Stimulated activated CD8-positive, alpha-beta memory T cell treated with anti-CD3 and anti-CD28 coated beads, Interleukin-15, amount 100 ng/mL, for 4 hours (primary cell): ENCODE measurements at places on chromosomes 12 and 14.

GRCh38 chr12:55226523-55226922 lies 5.7 kb downstream of the OR10A7 start:
- no peak for DNase-seq

DNA sequence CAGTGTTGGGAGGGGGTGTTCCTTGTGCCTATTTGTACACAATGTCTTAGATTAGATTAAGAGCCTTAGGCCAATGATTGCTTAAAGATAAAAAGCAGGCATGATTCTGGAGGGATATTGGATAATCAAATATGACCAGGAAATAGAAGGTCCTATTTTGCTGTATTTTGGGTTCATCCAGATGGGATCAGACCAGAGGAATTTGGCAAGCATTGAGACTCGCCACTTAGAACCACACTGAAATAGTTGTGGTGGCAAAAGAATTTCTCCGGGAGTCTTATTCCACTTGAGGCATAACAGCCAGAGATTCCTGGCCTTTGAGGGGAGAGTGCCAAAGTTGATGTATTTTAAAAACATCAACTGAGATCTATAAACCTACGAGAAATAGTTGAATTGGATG lies 327.2 kb downstream of the RAD51B start:
- no peak for DNase-seq

GRCh38 chr12:106288494-106289195 lies 13.9 kb upstream of the TCP11L2 start:
- DNase-seq = peak; percentile 17

GRCh38 chr14:101056446-101056845 lies 152.9 kb upstream of the RTL1 start:
- no peak for DNase-seq

DNA sequence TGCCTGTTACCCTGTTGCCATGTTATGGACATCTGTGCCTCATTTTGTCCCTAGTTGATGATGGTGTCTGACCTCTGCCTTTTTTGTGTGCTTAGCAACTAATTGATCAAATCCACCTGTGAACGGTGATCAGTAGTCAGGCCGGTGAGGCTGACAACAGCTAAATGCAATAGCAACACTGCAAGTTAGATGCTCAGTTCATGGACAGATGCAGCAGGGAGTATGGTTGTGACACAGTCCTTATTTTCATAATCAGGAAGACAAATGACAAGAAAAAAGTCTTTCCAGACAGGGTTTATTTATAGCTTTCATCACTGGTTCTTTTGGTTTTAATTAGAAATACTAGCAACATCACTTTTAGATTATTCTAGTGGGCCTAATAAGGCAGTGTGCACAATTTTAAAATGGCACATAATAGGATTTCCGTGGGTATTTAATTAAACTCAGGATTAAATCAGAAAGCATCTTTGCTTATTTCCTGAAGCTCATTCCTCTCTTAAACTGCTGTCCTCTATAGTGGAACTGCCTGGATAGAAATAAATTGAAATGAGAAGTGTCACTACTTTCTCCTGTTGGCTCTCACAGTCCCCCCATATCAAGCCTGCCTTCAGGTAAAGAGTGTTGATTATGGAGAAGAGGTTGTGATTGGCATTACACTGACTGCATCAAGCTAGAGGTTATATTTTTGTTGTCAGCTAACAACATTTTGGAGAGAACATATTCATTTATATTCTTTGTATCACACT lies 281.1 kb upstream of the NAV3 start:
- no peak for DNase-seq

DNA sequence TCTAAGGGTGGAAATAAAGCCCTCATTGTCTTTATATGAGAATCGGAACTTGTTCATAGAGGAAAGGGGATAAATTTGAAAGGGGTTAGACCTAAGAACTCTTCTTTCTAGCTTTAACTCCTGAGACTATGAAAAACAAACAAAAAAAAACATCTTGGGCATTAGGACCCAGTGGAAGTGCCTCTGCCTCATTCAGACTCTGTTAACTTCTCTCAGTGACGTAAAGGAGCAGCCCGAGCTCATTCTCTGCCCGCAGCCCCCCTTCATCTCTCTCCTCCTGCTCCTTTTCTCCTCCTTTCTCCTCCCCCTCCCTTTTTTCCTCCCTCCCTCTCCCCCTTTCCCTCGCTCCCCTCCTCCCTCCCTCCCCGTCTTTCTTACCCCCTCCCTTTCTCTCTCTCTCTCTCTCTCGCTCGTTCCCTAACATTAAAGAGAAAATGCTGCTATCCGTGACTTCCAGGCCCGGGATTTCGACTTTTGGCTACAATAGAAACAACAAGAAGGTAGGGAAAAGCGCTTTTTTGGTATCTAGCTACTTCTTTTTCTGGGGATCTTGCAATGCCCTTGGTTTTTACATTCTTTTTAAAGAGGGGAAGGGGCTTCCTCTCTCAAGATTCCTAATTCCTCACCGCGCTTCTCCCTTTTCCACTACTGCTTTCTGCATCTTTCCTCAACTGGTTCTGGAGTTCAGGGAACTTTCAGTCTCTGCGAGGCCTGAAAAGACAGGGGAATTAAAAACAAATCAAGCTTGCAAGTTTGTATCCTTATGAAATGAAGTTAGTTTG lies at the start of gene RBMS2:
Gene RBMS2 (plus strand): TSS at position 231 of the 782 bp plus-strand sequence. CDS start 204 bp downstream, at position 435.
- peak; percentile 13 for DNase-seq

- DNase-seq = no peak
Observed at GRCh38 chr14:102493585-102493984, 16.0 kb downstream of the ANKRD9 start.

- no peak for DNase-seq
Observed at GRCh38 chr12:77615332-77615731, 215.4 kb upstream of the NAV3 start.

DNA sequence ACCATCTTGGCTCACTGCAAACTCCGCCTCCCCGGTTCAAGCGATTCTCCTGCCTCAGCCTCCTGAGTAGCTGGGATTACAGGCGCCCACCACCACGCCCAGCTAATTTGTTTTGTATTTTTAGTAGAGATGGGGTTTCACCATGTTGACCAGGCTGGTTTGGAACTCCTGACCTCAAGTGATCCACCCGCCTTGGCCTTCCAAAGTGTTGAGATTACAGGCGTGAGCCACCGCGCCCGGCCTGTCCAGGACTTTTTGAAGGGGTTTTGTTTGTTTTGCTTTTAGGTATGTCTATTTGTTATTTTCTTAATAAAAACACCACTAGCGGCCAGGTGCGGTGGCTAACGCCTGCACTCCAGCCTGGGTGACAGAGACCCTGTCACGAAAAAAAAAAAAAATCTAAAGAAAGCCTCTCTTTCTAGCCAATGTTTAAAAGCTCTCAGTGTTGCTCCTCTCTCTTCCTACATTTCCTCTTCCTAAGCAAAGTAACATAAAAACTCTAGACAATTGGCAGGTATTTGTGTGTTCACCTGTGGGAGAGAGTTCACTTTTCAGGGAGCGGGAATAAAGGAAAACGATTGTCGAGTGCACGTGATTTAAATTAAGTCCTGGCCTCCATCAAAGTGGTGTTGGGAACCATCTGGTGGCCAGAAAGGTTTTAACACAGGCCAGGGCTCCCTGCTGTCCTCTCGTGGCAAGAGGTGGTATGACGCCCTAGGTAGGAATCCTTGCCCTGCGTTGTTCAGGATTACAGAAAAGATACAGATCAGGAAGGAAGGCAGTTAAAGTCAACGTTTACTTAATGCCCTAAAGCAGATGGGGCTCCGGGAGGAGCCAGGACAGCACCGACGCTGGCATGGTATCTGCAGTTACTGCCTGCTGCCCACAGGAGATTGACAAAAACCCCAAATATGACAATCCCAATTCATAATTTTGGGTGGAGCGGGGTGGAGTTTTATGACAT lies 36.2 kb upstream of the ATP23 start:
- peak; percentile 53 for DNase-seq

DNA sequence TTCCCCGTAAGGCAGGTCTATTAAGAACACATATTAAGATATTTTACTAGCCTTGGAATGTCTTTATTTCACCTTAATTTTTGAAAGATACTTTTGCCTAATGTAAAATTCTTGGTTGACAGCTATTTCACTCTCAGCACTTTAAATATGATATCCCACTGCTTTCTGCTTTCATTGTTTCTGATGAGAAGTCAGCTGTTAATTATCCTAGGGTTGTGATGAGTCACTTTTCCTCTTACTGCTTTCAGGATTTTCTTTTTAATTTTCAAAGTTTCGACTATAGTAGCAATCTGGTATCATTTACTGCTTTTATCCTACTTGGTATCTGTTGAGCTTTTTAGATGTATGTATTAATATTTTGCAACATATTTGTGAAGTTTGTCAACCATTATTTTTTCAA lies 578.9 kb upstream of the ATP2B1 start:
- DNase-seq = no peak

- DNase-seq = no peak
Observed at GRCh38 chr14:22386924-22387775, 201.9 kb downstream of the DAD1 start.

DNA sequence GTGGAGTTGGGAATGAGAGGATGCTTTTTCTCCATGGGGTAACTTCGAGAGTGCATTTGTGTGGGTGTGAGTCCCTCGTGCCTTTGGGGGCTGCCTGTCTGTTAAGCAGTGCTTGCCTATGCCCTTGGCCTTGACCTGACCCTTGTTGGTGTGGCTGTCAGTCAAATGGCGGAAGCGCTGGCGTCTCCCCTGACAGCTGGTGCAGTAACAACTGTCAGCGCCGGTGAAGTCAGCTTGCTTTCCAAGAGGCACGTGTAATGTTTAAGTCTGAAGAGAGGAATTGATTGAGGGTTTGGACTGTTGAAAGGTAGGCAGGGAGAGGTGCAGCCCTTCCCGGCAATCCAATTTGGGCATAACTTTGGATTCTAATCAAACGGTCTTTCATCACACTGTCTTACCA lies 211.3 kb downstream of the AACS start:
- DNase-seq = no peak

- no peak for DNase-seq
Observed at GRCh38 chr14:65167072-65167645, 64.8 kb upstream of the MAX start.

GRCh38 chr14:96189281-96189711 lies 15.3 kb upstream of the BDKRB2 start:
- DNase-seq = no peak

GRCh38 chr14:94921882-94922585 lies 152.1 kb upstream of the GSC start:
- DNase-seq = no peak

DNA sequence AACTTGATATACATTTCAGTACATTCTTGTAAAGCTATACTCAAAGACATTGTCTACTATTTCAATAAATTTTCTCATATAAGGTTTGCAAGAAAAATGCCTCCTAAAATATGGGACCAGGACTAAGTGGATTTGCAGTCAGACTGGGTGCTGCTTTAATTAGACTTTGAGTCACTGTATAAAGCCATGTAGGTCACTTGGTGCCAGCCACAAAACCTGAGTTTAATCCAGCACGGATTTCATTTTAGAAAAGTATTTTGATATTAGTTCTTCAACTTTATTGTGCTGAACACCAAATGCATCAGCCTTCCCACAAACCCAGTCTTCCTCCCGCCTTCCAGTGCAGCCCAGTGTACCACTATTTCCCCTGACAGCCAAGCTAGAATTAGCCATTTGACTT lies 9.9 kb upstream of the NID2 start:
- no peak for DNase-seq

GRCh38 chr14:50836515-50836914 lies 5.6 kb upstream of the NIN start:
- no peak for DNase-seq

GRCh38 chr12:15756822-15757221 lies 32.4 kb downstream of the EPS8 start:
- DNase-seq = no peak

DNA sequence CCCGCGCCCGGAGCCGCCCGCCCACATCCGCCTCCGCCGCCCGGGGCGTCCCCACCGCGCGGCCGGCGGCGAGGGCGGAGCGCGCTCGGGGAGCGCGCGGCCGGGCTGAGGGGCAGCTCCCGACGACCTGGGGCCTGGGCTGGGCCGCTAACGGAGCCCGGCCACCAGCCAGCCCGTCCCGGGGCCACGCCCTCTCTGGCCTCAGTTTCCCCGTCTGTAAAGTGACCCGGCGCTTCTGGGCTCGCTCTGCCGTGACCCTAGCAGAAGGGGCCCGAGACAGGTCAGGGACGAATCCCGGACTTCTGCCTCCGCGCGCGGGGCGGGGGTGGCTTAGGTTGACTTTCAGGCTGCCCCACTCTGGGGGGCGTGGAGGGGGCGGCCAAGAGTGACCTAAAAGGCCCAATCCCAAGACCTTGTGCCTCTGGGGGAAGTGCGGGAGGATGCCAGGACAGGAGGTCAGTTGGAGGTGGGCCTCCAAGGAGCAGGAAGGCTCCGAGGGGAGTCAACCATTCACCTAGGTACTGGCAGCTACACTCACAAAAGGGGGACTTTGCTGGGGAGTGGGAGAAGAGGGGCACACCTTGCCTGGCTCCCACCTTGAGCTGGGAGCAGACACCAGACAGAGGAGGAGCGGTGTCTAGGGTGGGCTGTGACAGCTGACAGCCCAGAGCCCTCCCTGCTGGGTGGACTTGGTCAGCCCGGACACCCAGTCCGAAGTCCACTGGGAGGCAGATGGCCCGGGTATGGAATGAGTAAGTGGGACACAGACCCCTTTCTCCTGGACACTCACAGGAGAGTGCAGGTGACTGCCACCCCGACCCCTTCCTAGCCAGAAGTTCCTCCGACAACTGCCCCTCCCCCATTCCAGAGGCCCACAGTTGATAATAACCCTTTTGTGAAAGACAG lies 486 bp upstream of the AKT1 start:
- no peak for DNase-seq

DNA sequence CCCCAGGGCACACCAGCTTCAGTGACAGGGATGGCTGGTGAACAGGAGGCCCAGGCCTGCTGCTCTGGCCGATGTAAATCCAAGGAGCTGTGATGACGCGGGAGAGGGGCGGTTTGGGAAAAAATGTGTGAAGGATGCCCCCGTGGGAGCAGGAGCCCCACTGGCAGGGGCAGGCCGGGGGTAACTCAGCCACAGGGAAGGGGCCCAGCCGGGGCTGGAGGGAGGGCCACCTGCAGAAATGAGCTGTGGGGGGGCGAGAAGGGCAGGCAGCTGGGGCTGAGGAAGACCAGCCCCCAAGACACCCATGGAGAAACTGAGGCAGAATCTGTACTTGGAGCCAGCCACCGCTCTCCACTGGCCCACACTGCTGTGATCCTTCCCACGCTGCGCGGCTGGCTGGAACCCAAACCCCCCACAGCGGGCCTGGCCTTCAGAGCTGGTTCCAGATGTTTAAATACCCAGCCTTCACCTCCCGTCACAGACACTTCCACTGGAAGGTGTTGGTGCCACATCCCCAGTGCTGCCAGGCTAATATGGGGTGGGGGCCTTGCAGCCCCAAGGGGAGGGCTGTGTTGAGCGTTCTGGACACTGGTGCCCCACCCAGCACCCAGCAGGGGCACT lies 28.5 kb upstream of the ANKRD9 start:
- DNase-seq = no peak

- DNase-seq = no peak
Observed at GRCh38 chr14:24409192-24409591, 10.4 kb downstream of the NYNRIN start.
